ENCODE measurements at places on chromosomes 2 and 18.

GRCh38 chr2:106299696-106300095 lies 105.6 kb upstream of the UXS1 start:
- DNase-seq, result no peak

- no peak for DNase-seq
Measured at GRCh38 chr2:219565130-219566080, 5.9 kb downstream of the OBSL1 start.

DNA sequence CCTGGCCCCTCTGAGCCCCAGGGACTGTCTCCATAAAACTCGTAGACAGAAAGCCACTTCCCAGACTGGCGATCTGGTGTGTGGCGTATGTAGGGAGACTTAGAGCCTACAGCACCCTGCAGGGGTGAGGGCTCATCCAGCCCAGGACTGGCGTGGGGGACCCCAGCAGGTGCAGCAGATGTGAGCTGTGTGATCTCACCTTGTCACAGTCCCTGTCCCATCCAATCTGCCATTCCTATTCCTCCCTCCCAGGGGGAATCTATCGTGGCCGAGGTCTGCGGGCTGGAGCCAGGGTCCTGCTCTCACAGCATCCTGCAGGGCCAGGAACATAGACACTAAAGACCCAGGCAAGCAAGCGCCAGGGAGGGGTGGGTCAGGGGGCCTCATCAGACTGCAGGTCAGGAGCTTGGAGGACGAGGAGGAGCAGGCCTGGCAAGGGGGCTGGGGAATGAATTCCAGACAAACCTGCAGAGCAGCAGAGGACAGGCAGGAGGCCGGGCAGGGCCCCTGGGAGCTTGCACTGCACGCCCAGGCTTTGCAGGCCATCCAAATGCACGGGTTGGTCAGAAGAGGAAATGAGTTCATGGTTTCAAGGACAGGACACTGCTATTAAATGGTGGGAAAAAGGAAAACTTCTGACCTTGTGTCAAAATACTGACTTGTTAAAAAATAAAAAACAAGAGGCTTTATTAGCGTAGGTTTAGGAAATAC lies 32.5 kb downstream of the HS6ST1 start:
- no peak for DNase-seq

DNA sequence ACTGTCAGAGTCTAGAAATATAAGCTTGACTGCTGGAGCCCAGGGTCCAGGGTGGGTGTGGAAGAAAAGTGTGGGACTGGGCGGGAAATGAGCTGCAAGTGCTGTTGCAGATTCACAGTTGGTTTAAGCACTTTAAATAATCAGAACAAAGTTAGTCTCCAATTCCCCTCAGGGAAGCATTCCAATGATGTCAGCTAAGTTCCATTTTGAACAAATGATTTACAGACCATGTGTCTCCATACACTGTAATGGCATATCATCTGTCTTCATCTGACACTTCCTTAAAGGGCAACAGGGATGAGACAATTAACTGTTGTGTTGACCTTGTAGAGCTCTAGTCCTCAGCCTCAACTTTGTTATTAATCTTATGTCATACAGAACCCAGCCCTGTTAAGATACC lies 31.5 kb upstream of the REG3A start:
- DNase-seq, result no peak

DNA sequence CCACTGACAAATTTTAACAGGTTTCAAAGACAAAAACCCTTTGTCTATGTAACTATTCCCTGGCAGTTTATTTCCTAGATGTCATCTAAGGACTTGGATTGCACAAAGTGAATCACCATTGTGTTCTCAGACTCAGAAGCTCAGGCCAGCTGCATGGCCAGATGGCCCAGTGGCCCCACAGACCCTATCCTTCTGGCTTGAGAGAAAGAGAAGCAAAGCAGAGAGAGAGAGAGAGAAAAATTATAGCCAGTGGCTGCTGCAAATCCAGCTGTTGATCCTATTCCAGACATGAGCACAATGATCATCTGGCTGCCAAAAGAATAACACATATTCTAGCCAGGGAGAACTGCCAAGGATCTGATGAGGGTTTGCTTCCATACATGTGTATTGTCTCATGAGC lies 25.8 kb downstream of the CTLA4 start:
- no peak for DNase-seq

Measured in left renal cortex interstitium (tissue), 4 donors.